ENCODE measurements at places on chromosomes 2 and 18.

DNA sequence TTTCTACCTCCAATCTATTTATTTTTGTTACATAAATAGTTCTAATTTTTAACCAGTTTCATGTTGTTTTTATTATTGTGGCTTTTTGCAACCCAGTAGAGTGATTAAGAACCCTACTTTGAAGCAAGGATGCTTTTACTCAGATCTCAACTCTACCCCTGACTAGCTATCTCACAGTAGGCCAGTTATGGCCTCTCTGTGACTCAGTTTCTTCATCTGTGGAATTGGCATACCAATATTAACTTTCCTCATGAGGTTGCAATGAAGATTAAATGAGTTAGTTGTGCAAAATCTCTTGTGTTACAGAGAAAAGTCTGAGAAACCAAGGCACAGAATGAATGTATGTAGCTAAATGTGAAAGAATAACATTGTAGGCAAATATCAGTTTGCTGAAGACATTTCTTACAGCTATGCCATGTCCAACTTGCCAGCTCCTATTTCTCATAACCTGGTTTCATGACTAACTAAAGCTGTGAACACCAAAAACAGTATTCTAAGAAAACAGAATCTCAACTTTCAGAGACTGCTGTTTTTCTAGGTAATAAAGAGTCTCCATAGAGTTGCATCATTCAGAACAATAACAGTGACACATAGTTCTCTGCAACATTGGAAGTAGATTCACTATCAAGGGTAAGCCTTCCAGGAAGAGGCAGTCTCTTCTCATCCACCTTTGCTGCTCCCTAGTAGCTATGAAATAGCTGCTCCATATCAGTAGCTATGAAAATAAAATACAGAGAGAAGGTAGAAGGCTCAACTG lies 33.2 kb upstream of the CYTIP start:
- DNase-seq = no peak

DNA sequence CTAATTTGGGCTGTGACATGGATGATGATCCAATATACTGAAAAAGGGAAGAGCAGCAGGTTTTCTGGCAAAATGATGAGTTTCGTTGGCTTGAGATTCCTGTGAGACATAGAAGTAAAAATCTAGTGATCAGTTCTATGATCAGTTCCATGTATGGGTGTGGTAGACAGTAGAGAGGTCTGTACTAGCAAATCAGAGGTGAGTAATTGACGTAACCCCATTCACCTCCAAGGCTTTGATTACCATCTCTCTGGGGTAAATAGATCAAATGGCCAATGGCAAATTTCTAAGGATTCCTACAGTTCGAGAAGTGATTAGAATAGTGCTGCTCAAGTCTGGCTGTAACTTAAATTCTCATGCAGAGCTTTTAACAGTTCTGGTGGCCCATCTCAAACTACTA lies 6.4 kb downstream of the ITGA4 start:
- no peak for DNase-seq

GRCh38 chr2:190649798-190650390 lies 1.0 kb downstream of the NAB1 start:
- peak; percentile 7 for DNase-seq

GRCh38 chr2:205333351-205333750 lies 348.9 kb upstream of the NRP2 start:
- no peak for DNase-seq

- DNase-seq = no peak
Observed at GRCh38 chr2:58845011-58845410, 603.9 kb upstream of the FANCL start.

GRCh38 chr2:68425503-68425902 lies 41.6 kb downstream of the FBXO48 start:
- DNase-seq = no peak

DNA sequence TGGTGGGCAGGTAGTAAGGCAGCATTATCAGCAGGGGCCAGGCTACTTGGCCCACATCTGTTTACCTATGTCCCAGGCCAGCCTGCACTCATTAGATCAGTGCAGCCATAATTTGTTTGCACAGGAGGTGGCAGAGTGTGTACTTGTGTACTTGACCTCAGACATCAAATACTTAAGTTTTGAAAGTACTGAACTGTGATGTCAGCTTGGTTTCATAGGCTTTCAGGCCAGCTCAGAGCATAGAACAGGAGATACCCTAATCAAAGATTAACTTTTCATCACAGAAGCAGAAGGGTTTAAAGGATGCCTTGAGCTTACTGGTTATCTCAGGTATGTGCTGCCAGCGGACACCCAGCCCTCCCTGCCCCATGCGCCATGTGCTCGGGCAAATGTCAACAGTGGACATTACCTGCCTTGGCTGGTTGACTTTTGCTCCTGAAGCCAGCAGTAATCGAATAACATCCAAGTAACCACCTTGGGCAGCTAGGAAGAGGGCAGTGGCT lies 33.2 kb downstream of the ANKRD29 start:
- peak; percentile 52 for DNase-seq

- no peak for DNase-seq
Observed at GRCh38 chr18:58143386-58143785, 99.4 kb downstream of the NEDD4L start.

GRCh38 chr2:227182765-227183164 lies 18.3 kb downstream of the COL4A3 start:
- DNase-seq = no peak

DNA sequence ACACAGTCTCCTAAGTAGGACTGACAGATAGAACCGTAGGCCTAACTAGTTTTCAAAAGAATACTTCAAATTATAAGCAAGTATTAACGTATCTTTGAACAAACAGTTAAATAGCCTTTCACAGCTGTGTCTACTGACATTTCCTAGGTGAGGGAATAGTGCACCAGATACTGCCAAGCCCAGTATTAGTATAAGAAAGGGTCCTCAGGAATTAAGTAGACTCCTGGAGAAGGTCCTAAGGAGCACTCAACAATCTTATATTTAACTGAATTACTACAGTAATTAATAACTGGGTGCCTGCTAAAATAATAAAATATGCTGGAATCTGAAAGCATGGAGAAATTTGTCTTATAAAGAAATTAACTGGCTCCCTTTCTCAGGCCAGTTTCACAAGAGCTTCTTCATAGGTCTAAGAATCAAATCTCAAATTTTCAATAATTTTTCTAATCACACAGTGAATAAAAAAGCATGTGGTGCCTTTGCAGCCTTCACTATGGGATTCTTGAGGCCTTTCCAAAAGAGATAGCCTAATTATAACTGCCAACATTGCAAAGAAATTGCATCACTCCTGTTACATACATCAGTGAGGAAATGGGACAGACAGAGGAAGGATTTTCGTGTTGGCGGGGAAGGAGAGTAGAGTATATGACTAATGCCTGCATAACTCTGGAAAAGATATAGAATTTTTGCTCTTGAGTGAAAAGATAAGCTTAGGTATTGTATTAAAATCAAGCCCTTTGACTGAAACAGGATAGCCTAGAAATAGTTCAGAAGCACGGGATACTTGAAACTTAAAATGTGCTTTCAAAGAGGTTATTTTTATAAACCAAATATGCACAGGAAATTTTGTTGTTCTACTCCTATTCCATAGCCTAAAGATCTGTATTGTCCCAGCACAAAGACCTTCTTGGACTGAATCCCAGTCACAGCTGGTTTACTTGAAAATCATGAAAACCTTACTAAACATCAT lies 228.6 kb upstream of the STK17B start:
- no peak for DNase-seq

DNA sequence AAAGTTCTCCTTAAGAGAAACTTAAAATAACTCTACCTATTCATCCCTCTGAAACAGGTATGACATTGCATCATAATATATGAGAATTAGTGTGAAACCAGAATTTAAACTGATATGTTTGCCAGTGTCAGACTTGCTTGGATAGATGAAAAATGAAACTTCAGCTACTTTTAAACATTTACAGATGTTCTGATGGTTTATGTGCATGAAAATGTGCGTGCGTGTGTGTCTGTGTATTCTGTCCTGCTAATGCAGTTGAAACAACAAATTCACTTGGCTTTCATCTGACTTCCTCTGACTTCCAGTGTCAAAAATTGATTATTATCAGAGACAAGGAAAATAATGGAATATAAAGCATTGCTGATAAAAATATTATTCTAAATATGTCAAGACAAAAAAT lies 719.4 kb downstream of the LRP1B start:
- no peak for DNase-seq

DNA sequence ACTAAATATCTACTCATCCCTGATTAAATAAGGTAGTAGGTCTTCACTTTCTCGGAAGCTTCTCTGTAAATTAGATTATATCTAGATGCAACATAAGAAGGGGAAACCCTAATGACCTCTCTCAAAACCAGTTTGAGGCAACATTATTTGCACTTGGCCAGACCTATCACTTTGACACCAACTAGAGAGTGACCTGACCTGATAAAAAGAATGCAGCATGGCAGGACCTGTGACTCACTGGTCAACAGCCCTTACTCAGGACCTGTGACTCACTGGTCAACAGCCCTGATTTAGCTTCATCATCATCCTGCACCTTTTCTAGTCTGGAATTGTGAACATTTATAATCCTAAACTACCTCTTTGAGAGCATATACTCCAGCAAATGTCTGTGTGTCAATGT lies 1957.7 kb upstream of the CELF4 start:
- no peak for DNase-seq

- DNase-seq = no peak
Observed at GRCh38 chr2:230762317-230762896, 49.8 kb downstream of the CAB39 start.

GRCh38 chr18:68504441-68505177 lies 210.3 kb downstream of the TMX3 start:
- no peak for DNase-seq

DNA sequence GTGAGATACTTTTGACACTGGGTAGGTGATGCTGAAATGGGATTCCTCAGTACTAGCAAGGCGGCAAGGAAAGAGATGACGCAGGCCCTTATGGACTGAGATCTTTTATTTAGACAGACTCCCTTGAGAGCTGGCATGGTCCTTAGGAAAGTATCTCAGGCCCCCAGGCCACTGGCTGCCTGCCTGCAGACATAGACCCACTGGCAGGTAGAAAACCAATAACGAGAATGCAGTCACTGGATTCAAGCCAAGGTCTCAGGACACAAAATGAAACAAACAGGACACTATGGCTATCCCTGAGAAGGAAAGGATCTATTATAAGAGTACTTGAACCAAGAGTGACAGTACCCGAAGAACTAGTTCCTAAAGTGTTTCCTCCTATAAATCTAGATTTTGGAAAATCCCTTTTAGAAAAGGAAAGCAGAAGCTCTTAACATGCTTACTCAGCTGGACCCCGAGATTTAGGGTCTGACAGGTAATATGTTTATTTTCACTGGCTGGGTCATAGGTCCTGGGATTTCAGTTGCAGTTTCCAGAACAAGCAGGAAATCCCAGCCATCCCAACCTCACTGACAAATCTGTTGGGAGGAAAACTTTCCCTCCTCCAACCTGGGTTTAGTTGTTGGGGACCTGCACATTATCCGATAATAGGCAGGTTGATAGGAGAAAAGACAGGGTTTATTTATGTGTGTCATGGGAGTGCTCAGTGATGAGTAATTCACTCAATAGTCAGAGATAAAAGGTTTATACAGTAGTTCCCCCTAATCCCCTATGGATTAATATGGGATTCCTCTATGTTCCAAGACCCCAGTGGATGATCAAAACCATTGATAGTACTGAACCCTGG lies 44.5 kb downstream of the COMMD1 start:
- no peak for DNase-seq

GRCh38 chr2:231037731-231038482 lies 584 bp downstream of the C2orf72 start:
- DNase-seq = peak; percentile 43

DNA sequence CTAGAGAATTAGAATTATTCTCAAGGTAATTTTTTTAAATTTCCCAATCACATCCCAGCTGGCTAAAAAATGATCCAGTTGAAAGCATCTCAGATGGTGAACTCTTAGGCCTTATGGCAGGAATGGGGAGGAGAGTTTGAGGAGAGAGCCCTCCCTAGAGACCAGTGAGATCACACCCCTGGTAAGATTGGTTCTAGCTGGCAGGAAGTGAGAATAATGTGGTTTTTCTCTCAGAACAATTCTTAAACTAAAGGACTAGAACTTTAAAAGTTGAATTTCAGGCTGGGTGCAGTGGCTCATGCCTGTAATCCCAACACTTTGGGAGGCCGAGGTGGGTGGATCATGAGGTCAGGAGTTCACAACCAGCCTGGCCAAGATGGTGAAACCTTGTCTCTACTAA lies 120.2 kb downstream of the MYO3B start:
- no peak for DNase-seq

DNA sequence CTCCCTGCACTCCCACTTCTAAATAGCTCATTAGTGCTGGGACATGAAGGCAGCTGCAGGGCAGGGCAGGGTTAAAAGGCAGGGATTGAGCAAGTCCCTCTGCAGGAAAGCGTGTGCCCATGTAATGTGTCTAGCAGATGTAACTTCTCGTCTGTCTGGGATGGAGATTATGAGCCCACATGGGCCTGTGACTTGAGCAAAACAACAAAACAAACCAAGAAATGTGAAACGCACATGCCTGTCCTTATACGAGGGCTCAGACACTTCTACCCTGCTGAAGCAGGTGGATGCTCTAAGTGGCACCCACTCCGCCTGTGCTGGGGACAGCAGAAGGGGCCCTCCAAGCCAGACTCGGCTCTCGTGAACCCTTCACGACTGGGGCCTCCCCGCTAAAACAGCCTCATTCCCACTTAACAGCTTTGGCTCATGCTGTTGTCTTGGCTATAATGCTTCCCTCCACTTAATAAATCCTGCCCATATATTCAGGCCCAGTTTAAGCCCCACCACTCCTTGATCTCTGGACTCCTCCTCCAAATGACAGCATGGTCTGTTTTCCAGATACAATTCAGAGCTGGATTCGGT lies 40.9 kb downstream of the TMEM247 start:
- no peak for DNase-seq

GRCh38 chr2:61045999-61046398 lies 19.7 kb upstream of the SANBR start:
- no peak for DNase-seq

GRCh38 chr2:169090133-169090820 lies 20.9 kb downstream of the DHRS9 start:
- DNase-seq = peak; percentile 0

- DNase-seq = no peak
Observed at GRCh38 chr2:88188748-88189147, 18.6 kb downstream of the THNSL2 start.

DNA sequence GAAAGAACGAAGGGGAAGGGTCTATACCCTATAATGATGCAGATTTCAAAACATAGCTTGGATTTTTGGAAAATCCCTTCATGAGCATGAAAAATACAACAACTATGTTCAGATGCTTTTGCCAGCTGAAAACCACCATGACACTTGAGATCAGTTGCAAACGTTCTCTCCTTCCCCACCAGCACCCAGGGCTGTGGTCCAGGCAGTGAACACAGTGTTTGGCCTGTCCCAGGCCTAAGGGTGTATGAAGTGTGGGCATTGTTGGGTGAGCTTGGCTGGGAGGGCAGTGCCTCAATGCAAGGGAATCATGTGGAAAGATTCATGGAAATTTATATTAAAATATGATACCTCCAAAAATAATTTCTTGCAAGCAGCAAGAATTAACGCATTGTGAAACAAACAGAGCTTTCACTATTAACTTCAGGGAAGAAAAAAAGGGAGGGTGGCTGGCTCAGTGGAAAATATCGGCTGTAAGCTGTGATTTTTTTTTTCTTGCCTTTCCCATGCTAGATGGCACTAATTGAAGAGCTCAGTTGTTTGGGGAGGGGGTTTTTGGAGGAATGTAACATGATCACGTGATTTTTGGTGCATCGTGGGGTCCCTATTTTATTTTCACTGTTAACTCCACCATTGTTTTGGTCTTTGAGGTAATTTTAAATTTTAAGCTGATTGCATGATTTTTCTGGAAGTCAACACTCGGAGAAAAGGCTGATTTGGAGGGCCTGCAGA lies 52.0 kb downstream of the CDC42EP3 start:
- DNase-seq = no peak

GRCh38 chr2:239855863-239856587 lies 169.1 kb downstream of the NDUFA10 start:
- DNase-seq = no peak

Measured in NCI-H146 (cell line).